T-helper 2 cell (primary cell): ENCODE measurements at places on chromosomes 1 and 21.

DNA sequence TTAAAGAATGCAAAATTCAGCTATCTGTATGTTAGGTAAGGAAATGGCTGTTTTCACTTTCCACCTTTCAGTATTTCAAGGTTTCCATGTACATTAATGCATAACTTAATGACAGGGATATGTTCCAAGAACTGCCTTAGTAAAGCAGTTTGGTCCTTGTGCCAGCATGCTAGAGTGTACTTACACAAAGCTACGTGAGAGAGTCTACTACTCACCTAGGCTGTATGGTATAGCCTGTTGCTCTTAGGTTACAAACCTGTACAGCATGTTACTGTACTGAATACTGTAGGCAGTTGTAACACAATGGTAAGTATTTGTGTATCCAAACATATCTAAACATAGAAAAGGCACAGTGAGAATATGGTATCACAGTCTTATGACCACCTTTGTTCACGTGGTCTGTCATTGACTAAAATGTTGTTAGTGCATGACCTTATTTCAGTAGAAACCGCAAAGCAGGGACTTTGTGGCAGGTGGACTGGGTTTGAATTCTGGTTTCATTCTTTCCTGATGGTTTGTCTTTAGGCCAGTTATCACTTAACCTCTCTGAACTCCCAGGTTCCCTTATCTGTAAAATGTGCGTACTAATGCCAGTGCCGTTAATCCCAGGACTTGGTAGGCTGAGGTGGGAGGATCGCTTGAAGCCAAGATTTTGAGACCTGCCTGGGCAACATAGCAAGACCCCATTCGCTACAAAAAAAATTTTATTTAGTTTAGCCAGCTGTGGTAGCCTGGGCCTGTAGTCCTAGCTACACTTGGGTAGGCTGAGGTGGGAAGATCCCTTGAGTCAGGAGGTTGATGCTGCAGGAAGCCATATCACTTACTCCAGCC is 4.9 kb downstream of the SMYD2 start:
- DNase-seq, result no peak

- no peak for DNase-seq
These were observed 280.2 kb downstream of the ASTN1 start for GRCh38 chr1:176884286-176884685.

- DNase-seq, result no peak
These were observed 4.7 kb downstream of the GPR3 start for GRCh38 chr1:27397110-27397509.

DNA sequence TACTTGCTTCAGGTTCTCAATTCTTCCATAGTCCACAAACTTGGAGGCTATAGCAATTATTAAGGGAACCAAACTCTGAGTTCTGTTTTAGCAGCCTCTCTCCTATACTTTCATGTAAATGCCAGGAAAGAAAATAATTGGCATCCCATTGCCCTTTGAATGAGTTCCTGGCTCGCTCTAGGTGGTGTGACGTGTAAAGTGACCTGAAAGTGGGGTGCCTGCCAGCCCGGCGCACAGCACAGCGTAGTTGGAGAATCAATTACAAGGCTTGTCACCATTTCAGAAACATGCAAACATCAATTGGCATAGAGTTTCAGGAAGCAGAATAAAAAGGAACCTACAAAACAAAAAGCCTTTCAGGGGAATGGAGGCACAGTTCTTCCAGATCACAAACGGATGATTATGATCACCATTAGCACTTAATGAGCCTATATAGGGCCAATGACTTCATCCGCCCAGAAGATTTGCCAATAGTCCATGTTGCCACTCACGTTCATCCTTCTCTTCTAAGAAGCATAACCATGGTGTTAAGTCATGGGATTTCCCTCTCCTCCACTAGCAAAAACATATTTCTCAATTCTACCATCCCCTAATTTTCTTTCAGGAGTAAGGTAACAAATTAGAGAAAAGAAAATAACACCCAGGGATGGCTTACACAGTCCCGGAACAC is 354.6 kb upstream of the ADGRL2 start:
- DNase-seq, result no peak

GRCh38 chr1:12342401-12343003 is 112.7 kb downstream of the VPS13D start:
- no peak for DNase-seq

DNA sequence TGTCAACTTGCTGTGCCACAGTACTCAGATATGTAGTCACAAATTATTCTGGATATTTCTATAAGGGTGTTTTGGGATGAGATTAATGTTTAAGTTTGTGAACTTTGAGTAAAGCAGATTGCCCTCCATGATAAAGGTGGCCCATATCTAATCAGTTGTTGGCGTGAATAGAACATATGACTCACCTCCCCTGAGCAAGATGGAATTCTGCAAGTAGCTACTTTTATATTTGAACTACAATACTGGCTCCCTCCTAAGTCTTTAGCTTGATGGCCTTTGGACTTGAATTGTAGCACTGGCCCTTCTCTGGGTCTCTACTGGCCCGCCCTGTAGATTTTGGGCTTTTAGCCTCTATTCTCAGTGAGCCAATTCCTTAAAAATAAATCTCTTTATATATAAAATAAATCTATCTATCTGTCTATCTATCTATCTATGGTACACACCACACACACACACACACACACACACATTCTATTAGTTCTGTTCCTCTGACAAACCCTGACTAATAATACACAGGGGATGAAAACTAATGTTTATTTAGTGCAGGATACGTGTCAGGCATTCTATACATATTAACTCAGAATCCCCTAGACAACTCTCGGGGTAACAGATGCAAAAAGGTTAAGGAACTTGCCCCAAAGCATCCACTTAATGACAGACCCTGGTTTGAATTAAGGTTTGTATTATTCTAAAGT is 37.9 kb upstream of the PDC start:
- no peak for DNase-seq

- no peak for DNase-seq
These were observed 80.5 kb downstream of the ENAH start for GRCh38 chr1:225572422-225572821.

- DNase-seq, result no peak
These were observed 179.6 kb downstream of the TGFBR3 start for GRCh38 chr1:91706140-91706957.

DNA sequence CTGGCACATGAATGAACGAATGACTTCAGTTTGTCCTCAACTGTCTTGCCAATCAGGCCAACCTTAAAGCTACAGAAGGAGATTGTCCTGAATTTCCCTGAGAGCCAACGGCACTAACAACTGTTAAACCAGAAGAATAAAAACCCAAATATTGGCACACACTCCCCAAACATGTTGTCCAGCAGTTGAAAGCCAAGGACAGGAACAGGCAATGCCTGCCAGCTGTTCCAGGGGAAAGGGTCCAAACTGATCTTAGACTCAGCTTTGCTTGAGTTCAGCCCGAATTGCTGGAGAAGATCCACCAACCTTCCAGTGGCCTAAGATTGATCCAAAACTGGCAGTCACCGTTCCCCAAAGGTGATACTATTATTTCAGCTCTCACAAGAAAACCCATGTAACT is 22.4 kb upstream of the AHCTF1 start:
- DNase-seq, result no peak
